G401 (cell line): ENCODE measurements at places on chromosomes 2 and 18. TPM values are rescaled to one million over a fixed set of nuclear protein-coding genes. Genes with fewer than 3 reads are reported as not detected.

The GPR39 gene
- total RNA-seq, result 0.44 TPM in 1 of 2 replicates, not detected in the other

The TEKT4 gene
- not detected in 2 replicates for total RNA-seq

The PDE11A gene
- total RNA-seq, result 2.6 and 3.2 TPM in 2 replicates

The MPV17 gene
- 80.5 and 99.1 TPM in 2 replicates for total RNA-seq

The DNER gene
- not detected in 2 replicates for total RNA-seq

The TLX2 gene
- not detected in 2 replicates for total RNA-seq

The NAT8 gene
- total RNA-seq, result not detected in 2 replicates

The TRIM54 gene
- total RNA-seq, result not detected in 2 replicates

The HS6ST1 gene
- 45.2 and 45.4 TPM in 2 replicates for total RNA-seq

The ASB18 gene
- total RNA-seq, result not detected in 2 replicates

The NEU2 gene
- not detected in 2 replicates for total RNA-seq

The CCDC150 gene
- total RNA-seq, result 9.1 and 18.0 TPM in 2 replicates

The CRYGD gene
- not detected in 2 replicates for total RNA-seq

The SLC9A2 gene
- total RNA-seq, result not detected in 2 replicates

The AQP12A gene
- not detected in 2 replicates for total RNA-seq

The FAM237A gene
- not detected in 2 replicates for total RNA-seq

The CWC22 gene
- total RNA-seq, result 5.7 and 13.2 TPM in 2 replicates

The ATP6V1C2 gene
- total RNA-seq, result 0.06 TPM in 1 of 2 replicates, not detected in the other

The FBXO41 gene
- total RNA-seq, result 3.6 and 11.1 TPM in 2 replicates
